Lower lobe of right lung (tissue), 2 donors: ENCODE measurements at places on chromosomes 3 and 15. TPM values are rescaled to one million over a fixed set of nuclear protein-coding genes. Genes with fewer than 3 reads are reported as not detected.

GRCh38 chr15:67782691-67782991, 42.7 kb upstream of the SKOR1 start:
- DNase-seq, result no peak
- H3K4me1 ChIP-seq, result no peaks in the 10 kb centered on the region
- no peak overlapping the region for H3K4me3 ChIP-seq
- no peaks in the 10 kb centered on the region for H3K36me3 ChIP-seq
- no peaks in the 10 kb centered on the region for H3K27me3 ChIP-seq
- no peak overlapping the region for H3K27ac ChIP-seq

GRCh38 chr3:171218069-171218468, 191.5 kb upstream of the SLC2A2 start:
- no peaks in the 10 kb centered on the region for H3K36me3 ChIP-seq
- no peaks in the 10 kb centered on the region for H3K4me1 ChIP-seq
- H3K27ac ChIP-seq, result no peak overlapping the region
- H3K27me3 ChIP-seq, result no peaks in the 10 kb centered on the region
- H3K4me3 ChIP-seq, result no peak overlapping the region

GRCh38 chr3:69425249-69425648, 39.4 kb upstream of the FRMD4B start:
- H3K4me1 ChIP-seq, result peaks cover 21% of the 10 kb centered on the region
- no peak overlapping the region for H3K27ac ChIP-seq
- H3K27me3 ChIP-seq, result no peaks in the 10 kb centered on the region
- no peak for DNase-seq
- no peaks in the 10 kb centered on the region for H3K36me3 ChIP-seq
- H3K4me3 ChIP-seq, result no peak overlapping the region

GRCh38 chr3:14397531-14397930, 4.9 kb upstream of the SLC6A6 start:
- no peak for DNase-seq
- H3K4me3 ChIP-seq, result no peak overlapping the region
- H3K27me3 ChIP-seq, result no peaks in the 10 kb centered on the region

DNA sequence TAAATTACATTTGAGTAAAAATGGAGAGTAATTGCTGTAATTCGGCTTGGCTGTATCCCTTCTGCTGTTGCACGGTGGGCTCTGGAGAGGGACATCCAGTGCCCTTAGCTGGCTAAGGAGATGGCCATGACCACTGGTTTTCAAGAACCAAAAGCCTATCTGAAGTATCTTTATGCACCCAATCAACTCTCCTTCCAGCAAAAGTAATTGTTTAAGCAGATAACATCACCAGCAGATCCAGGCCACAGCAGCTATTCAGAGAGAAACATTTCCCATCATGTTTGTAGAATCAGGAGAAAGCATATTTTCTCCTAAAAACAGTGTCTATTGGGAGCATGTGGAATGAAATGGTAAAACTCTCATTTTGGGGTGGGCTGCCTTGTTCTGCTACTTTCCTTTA, 514.5 kb upstream of the RGMA start:
- H3K4me1 ChIP-seq, result no peaks in the 10 kb centered on the region
- no peak overlapping the region for H3K27ac ChIP-seq
- peaks cover 3% of the 10 kb centered on the region for H3K27me3 ChIP-seq
- no peak overlapping the region for H3K4me3 ChIP-seq
- DNase-seq, result no peak

GRCh38 chr15:69546182-69546581, 93.6 kb downstream of the RPLP1 start:
- no peak overlapping the region for H3K27ac ChIP-seq
- H3K4me3 ChIP-seq, result no peak overlapping the region
- H3K36me3 ChIP-seq, result no peaks in the 10 kb centered on the region
- no peaks in the 10 kb centered on the region for H3K27me3 ChIP-seq
- no peaks in the 10 kb centered on the region for H3K4me1 ChIP-seq

- H3K4me1 ChIP-seq, result peaks cover 38% of the 10 kb centered on the region
- peak overlapping the region; percentile 98 for H3K27ac ChIP-seq
- peak; percentile 62 for DNase-seq
- H3K36me3 ChIP-seq, result no peaks in the 10 kb centered on the region
- no peaks in the 10 kb centered on the region for H3K27me3 ChIP-seq
Measured at GRCh38 chr3:195441992-195442572, 738 bp downstream of the ACAP2 start.

DNA sequence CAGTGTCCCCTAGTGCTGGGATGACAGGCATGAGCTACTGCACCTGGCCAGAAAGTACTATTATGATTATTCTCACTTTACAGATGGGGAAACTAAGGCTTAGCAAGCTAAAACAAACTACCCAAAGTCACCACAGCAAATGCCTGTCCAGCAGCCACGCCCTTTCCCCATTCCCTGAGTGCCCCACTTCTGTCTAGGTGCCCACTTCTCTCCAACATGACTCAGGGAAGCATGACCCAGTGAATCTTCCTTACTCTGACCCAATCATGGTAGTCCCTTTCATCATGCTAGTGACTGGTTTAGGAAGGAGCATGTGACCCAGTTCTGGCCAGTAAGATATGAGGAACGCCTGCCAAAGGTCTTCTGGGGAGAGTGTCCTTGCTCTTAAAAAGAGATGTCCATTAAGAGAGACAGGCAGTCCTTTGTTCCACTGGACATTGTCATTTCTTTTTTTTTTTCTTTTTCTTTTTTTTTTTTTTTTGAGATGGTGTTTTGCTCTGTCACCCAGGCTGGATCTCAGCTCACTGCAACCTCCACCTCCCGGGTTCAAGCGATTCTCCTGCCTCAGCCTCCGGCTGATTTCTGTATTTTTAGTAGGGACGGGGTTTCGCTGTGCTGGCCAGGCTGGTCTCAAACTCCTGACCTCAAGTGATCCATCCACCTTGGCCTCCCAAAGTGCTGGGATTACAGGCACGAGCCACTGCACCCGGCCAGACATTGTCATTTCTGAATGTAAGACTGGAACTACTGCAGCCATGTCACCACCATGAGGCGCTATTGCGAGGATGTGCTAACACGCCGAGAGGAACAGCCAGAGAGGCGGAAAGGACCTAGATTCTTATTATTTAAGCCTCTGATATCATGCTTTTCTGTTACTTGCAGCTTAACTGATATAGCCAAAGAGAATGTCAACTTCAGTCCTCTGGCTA, 19.8 kb downstream of the MEGF11 start:
- no peaks in the 10 kb centered on the region for H3K4me1 ChIP-seq
- DNase-seq, result no peak

DNA sequence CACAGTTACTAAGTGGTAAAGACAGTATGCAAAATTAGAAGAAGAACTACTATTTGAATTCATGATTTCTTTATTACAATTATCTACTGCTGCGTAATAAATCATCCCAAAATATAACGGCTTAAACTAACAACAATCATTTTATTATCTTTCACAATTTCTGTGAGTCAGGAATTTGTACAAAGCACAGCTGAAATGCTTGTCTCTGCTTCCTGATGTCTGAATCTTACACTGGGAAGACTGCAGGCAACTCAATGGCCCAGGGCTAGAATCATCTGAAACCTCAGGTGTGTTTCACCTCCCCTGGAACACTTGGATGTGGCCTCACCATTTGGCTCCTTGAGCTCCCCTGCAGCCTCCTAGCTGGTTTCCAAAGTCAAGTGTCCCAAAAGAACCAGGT, 145.1 kb downstream of the MAGI1 start:
- no peaks in the 10 kb centered on the region for H3K36me3 ChIP-seq
- no peak for DNase-seq
- H3K27ac ChIP-seq, result no peak overlapping the region
- H3K4me1 ChIP-seq, result peaks cover 5% of the 10 kb centered on the region
- no peaks in the 10 kb centered on the region for H3K27me3 ChIP-seq

- H3K27me3 ChIP-seq, result no peaks in the 10 kb centered on the region
- H3K4me1 ChIP-seq, result no peaks in the 10 kb centered on the region
- H3K27ac ChIP-seq, result no peak overlapping the region
Measured at GRCh38 chr3:41833628-41834027, 128.3 kb downstream of the ULK4 start.

- H3K27ac ChIP-seq, result no peak overlapping the region
- H3K4me3 ChIP-seq, result no peak overlapping the region
- DNase-seq, result no peak
- peaks cover 8% of the 10 kb centered on the region for H3K36me3 ChIP-seq
Measured at GRCh38 chr15:80577552-80578205, 117.4 kb upstream of the ABHD17C start.

DNA sequence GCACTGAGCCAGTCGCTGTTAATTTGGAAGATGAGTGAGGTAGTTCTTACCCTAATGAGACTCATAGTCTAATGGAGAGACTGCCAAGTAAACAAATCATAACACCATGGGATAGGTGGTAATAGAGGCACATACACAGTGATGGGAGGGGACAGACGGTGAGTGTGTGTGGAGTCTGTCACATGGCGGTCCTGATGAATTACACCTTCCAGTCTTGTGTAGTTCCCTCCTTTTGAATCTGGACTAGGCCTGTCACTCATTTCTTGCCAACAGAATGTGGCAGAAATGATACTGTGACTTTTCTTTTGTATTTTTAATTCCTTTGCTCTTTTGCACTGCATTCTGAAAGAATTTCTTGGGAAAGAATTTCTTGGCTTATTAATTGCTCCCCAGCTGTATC, 78.1 kb downstream of the NR1D2 start:
- no peak for DNase-seq
- no peaks in the 10 kb centered on the region for H3K36me3 ChIP-seq
- H3K4me3 ChIP-seq, result no peak overlapping the region
- H3K27me3 ChIP-seq, result no peaks in the 10 kb centered on the region

DNA sequence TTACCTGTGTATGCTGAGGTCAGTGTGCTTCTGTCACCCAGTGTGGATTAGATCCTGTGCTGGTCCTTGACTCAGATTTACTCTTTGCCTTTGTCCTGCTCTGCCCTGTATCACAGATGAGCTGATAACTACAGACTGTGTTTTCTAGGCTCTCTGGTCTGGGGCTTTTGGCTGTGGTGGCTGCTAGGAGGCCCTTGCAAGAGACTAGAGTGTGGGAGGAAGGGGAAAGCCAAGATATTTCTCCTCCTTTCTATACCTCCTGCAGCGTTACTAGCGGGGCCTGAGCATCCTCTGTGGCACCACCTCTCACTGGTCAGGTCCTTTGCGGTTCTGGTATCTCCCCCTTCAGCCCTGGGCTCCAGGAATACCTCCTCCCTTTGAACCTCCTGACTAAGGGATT, 282.3 kb upstream of the TBC1D5 start:
- DNase-seq, result no peak
- no peaks in the 10 kb centered on the region for H3K27me3 ChIP-seq
- H3K36me3 ChIP-seq, result no peaks in the 10 kb centered on the region
- no peak overlapping the region for H3K27ac ChIP-seq
- no peaks in the 10 kb centered on the region for H3K4me1 ChIP-seq

GRCh38 chr3:62995119-62995518, 119.9 kb upstream of the CADPS start:
- H3K27ac ChIP-seq, result no peak overlapping the region
- no peaks in the 10 kb centered on the region for H3K27me3 ChIP-seq
- no peak for DNase-seq

DNA sequence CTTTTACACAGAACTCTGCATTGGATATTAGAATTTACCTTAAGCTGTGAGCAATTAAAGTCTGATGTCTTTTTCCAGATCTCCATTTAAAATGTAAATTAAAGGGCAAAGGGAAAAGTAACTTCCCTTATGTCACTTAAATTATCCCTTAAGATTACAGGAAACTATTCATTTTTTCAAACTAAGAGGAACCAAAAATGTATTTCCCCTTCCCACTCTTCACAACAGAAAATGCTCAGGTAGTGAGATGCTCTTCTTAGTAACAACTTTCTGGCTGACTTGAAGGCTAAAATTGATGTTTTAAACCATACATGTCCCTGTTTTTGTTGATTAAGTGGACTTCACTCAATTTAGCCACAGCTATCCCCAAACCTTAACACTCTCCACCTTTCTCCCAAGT, 17.6 kb downstream of the RSL24D1 start:
- no peak overlapping the region for H3K27ac ChIP-seq
- H3K4me1 ChIP-seq, result no peaks in the 10 kb centered on the region
- no peak for DNase-seq

DNA sequence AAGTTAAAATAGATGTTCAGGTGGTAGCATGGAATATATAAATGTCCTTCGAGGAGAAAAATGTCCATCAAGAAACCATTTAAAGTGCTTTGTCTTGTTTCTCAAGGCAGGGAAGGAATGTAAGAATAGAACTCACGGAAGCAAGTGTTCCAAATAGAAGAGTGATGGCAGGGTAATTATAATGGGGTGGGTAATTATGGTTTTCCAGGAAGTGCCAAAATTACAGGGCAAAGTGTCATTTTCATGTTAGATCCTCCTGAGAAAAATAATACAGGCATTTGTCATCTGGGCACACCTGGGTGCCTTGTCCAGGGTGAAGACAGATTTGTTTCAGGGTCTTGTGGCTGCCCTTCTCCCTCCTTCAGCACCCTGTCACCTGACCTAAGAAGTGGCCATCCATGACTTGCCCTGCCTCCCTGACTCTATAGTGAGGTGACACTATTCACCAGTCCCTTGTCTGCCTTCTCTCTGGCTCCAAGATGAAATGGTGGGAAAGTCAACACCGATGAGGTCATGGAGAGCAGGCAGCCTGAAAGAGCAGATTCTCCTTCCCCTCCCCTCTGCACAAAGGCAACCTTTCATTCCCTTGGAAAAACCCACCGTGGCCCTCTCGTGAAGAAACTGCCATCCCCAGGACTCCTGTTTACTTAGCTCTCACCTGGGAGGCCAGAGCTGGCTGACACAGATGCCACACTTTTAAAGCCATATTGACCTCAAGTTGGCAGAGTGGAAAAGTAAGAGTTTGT, 45.1 kb upstream of the AMOTL2 start:
- no peak for DNase-seq
- no peak overlapping the region for H3K27ac ChIP-seq
- no peak overlapping the region for H3K4me3 ChIP-seq

- no peak for DNase-seq
- H3K27ac ChIP-seq, result no peak overlapping the region
- H3K4me1 ChIP-seq, result no peaks in the 10 kb centered on the region
Measured at GRCh38 chr3:61381745-61382392, 130.6 kb upstream of the FHIT start.

GABRG3 gene
- total RNA-seq, result not detected

ARPP19 gene
- total RNA-seq, result 150 TPM

FOXB1 gene
- total RNA-seq, result not detected

TRAT1 gene
- 1.3 TPM for total RNA-seq

RBP2 gene
- 3.1 TPM for total RNA-seq

SLC9C1 gene
- total RNA-seq, result not detected

VEPH1 gene
- 116 TPM for total RNA-seq

ZNF80 gene
- total RNA-seq, result not detected

ADAMTS7 gene
- total RNA-seq, result 5.3 TPM

PCLAF gene
- total RNA-seq, result 4.5 TPM

CAMP gene
- 2.3 TPM for total RNA-seq

PRR20G gene
- not detected for total RNA-seq

WDR93 gene
- 1.2 TPM for total RNA-seq

TTBK2 gene
- 19.1 TPM for total RNA-seq

GRIP2 gene
- total RNA-seq, result 1.1 TPM
